ENCODE measurements at places on chromosomes 4 and X. TPM values are rescaled to one million over a fixed set of nuclear protein-coding genes. Genes with fewer than 3 reads are reported as not detected.
A peak's percentile ranks its signal among the peaks of the same experiment; 100 is the strongest.

DNA sequence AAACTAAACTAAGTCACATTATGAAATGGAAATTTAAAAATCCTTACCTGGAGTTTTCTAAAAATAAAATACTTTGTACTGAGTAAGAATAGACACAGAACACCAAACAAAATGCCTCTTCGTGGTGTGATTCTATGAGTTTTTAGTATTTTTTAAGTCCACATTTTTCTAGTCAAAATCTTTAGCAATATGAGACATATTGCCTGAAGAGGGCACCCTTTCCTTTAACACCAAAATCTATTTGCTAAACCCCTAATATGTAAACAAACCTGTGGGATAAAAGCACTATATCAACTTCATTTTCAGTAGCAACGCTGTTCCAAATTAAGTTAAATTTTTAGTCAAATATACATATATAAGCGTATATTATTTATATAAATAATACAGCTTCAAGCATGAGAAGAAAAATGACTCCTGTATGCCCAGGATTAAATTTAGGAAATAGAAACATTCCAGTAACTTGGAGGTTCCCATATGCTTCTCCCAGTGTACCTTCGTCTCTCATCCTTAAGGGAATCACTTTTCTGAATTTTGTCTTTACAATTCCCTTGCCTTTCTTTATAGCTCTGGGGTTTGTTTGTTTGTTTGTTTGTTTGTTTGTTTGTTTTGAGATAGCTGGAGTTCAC is 23.0 kb upstream of the PGM2 start:
- DNase-seq = no peak

- no peak for DNase-seq
These were observed 21.5 kb downstream of the WDFY3 start for GRCh38 chr4:84944947-84945346.

The FTSJ1 gene
- total RNA-seq = 46.6 TPM

DNA sequence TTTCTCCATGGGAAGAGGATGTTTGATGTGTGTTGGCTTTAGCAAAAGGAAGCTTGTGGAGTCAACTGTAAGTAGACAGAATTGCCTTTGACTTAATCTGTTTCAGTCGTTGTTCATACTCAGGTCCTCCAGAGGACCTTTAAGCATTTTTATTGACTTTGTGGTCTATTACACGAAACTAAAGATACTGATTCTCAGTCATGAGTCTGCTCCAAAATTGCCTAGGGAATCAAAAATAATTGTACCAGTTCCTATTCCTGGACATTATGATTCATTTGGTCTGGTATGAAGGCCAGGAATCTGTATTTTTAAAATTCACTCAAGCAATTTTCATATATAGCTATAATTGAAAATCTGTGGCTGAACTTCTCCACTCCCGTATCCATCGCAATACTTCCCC is 38.6 kb downstream of the AR start:
- no peak for DNase-seq

GRCh38 chr4:1862055-1862911 is 6.3 kb upstream of the LETM1 start:
- no peak for DNase-seq

DNA sequence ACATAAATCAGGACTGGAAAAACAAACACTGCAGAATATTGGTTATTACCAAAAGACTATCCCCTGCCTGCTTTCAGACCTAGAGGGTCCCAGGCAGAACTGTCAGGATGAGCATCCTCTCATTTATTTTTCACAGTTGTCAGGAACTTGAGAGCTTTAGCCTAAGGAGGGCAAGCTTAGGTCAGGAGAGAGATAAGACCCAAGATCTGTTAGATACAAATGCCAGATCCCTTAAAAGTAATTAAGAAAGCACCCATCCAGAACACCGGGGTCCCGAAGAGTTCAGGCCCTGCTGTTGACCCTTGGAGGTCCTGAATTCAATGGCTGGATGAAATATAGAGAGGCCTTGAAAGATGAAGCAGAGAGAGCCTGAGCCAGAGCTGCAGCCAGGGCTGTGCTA is 5.9 kb upstream of the MAGEB3 start:
- no peak for DNase-seq

DNA sequence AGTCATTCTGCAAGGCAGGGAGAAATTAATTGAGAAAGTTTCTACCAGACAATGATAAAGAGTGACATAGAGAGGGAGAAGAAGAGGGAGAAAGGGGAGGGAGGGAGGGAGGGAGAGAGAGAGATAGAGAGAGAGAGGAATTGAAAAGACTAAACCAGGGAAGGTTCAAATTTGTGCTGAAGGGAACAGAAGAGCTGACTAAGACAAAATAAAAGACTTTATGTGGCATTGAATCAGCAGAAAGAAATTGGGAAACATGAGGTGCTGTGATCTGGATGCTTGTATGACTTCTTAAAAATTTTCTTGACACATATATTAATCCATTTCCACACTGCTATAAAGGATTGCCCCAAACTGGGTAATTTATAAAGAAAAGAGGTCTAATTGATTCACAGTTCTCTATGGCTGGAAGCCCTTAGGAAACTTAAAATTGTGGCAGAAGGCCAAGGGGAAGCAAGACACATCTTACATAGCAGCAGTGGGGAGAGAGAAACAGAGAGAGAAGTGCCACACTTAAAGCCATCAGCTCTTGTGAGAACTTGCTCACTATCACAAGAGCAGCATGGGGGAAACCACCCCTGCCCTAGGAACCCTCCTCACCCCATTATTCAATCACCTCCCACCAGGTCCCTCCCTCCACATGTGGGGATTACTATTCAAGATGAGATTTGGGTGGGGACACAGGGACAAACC is 13.5 kb upstream of the CXCL6 start:
- no peak for DNase-seq

GRCh38 chr4:98446499-98447375 is 185.6 kb downstream of the RAP1GDS1 start:
- DNase-seq = peak; percentile 48

The SLC30A9 gene
- total RNA-seq = 45.7 TPM

The MAGEA9 gene
- not detected for total RNA-seq

GRCh38 chrX:103311399-103311780 is 600 bp upstream of the BEX2 start:
- no peak for DNase-seq

- DNase-seq = no peak
These were observed 54.9 kb downstream of the F8 start for GRCh38 chrX:154967603-154968002.

- DNase-seq = no peak
These were observed 426.4 kb upstream of the RPS6KA3 start for GRCh38 chrX:20693078-20693477.

GRCh38 chr4:158995965-158996364 is 106.9 kb upstream of the RAPGEF2 start:
- DNase-seq = no peak

DNA sequence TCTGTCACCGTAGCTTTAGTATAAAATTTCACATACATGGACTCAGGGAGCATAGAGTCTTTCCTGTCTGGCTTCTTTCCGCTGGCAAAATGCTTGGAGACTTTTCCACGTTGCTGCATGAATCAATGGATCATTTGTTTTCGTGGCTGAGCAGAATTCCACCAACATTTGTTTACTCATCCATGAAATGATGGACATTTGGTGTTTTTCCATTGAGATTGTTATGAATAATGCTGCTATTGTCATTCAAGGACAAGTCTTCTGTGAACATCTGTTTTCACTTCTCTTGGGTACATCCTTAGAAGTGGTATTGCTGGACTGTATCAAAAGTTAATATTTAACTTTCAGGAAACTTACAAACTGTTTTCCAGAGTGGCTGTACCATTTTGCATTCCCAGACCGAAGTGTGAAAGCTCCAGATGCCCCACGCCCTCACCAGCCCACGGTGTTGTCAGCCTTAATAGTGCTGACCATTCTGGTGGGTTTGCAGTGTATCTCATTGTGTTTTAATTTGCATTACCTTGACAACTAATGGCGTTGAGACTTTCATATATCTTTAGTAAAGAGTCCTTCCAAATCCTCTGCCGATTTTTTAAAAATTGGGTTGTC is 5.8 kb upstream of the TMEM271 start:
- DNase-seq = no peak

The FGG gene
- 384 TPM for total RNA-seq

GRCh38 chrX:15151267-15152186 is 118.4 kb downstream of the ASB9 start:
- no peak for DNase-seq

DNA sequence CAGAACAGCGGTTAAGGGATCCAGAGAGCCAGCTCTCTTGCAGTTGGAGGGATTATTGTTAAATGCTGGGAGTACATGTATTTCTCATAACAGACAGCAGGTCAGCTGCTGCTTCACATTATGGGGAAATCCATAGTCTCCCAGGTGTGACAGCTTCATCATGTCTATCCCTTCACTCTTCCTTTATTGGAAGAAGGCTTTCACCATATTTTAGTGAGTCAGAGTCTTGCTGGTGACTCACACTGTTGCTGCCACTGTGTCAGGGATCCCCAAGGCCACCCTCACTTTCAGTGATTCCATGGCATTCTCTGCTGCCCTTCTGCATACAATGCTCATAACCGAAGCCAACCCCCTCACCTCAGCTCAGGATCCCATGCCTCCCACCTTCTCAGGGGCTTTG is 32.9 kb upstream of the PAGE5 start:
- DNase-seq = no peak

- no peak for DNase-seq
These were observed 137.2 kb upstream of the ESX1 start for GRCh38 chrX:104391906-104392305.

The PLA2G12A gene
- total RNA-seq = 28.2 TPM

DNA sequence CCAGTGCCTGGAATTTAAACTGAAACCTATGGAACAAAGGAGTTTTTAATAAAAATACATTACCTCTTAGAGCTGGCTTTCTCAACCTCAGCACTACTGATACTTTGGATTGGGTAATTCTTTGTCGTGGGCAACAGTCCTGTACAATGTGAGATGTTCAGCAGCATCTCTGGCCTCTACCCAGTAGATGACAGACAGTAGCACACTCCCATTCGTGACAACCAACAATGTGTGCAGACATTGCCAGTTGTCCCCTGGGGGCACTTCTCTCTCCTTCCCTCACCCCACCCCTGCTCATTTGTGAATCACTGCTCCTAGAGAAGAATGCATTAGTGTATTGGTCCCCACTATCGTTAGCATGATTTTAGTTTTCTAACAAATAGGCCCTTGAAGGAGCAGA is 16.2 kb downstream of the GPAT3 start:
- no peak for DNase-seq

The TDO2 gene
- 7.4 TPM for total RNA-seq

The ZNF827 gene
- total RNA-seq = 9.2 TPM

DNA sequence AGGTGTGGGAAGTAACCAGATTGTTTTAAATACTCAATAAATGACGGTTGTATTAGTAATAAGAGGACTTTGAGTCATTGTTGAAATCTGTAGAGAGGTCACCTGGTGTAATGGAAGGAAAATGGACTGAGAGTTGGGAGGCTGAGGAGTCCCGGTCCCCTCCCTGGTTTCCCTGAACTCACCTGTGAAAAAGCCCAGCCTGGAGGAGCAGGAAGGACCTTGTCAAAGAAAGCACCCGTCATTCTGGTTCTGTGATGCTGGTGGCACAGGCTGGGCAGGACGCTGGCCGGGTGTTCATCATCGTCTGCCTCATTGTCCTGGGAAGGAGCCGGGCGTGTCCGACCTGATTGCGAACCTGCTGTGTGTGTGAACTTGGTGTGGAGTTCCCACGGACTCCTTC is 70.8 kb downstream of the SORCS2 start:
- no peak for DNase-seq

GRCh38 chr4:144646523-144647094 is 653 bp downstream of the HHIP start:
- DNase-seq = no peak

GRCh38 chrX:136170139-136170800 is 22.9 kb downstream of the FHL1 start:
- no peak for DNase-seq

DNA sequence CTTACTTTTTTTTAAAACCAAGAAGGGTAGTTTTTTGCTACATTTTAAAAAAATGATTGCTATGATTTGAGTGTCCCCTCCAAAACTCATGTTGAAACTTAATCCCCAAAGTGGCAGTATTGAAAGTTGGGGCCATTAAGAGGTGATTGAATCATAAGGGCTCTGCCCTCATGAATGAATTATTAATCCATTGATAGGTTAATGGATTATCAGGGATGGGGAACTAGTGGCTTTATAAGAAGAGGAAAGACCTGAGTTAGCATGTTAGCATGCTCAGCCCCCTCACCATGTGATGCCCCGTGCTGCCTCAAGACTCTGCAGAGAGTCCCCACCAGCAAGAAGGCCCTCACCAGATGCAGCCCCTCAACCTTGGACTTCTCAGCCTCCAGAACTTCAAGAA is 31.0 kb downstream of the SMIM43 start:
- DNase-seq = no peak

The BEX5 gene
- 4.9 TPM for total RNA-seq

The PNMA6A gene
- 2.2 TPM for total RNA-seq

DNA sequence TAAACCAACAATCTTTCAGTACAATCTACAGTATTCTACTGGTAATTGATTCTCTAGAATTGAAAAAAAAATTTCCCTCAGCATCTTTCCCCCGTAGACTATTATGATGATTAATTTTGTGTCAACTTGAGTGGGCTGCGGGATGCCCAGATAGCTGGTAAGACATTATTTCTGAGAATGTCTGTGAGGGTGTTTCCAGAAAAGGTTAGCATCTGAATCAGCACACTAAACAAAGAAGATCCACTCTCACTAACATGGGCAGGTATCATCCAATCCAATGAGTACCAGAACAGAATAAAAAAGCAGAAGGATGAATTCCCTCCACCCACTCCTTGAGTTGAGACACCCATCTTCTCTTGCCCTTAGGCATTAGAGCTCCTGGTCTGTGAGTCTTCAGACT is 186.1 kb upstream of the MAB21L2 start:
- no peak for DNase-seq
